ENCODE measurements at places on chromosomes 3 and 15. TPM values are rescaled to one million over a fixed set of nuclear protein-coding genes. Genes with fewer than 3 reads are reported as not detected.
A peak's percentile ranks its signal among the peaks of the same experiment; 100 is the strongest.

GRCh38 chr15:80864666-80865065 lies 85.5 kb downstream of the CEMIP start:
- DNase-seq = no peak
- H3K27me3 ChIP-seq = no peaks in the 10 kb centered on the region
- no peaks in the 10 kb centered on the region for H3K36me3 ChIP-seq
- H3K27ac ChIP-seq = no peak overlapping the region

GRCh38 chr3:96449346-96449745 lies 365.0 kb upstream of the EPHA6 start:
- H3K4me1 ChIP-seq = peaks cover 7% of the 10 kb centered on the region
- no peaks in the 10 kb centered on the region for H3K27me3 ChIP-seq
- peak overlapping the region; percentile 54 for H3K27ac ChIP-seq
- no peak for DNase-seq
- no peak overlapping the region for H3K4me3 ChIP-seq

DNA sequence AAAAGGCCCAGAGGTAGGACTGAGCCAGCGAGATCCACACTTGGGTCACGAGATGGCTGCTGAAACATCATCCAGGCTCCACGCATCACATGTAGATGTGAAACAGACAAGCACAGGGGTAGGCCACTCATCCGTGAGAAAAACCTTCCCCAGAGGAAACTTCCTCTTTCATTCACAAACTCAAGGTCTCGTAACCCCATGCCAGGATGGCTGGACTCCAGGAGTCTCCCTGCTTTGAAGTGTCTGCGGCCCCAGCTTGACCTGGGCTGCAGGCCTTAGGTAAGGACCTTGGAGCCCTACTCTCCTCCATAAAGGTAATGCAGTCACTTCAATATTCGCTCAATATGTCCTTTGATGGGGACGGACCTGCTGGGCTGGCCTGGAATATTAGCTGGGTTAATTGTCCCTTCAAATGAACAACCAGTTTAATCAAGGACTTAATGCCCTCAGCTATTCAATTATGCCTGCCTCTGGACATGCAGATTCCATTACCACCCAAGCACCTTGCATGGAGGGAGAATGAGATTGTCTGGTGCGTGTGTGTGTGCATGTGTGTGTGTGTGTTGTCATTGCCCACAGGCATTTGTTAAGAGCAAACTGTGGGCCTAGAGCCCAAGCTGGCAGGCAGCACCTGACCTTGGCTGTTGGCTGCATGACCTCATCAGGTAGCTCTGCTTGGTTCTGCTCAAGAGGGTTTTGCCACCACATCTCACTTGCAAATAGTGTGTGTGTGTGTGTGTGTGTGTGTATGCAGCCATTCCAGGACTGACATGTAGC lies 186.9 kb upstream of the TLE3 start:
- no peaks in the 10 kb centered on the region for H3K4me1 ChIP-seq
- H3K36me3 ChIP-seq = no peaks in the 10 kb centered on the region
- H3K27me3 ChIP-seq = peaks cover 2% of the 10 kb centered on the region
- DNase-seq = no peak

GRCh38 chr3:53056442-53056841 lies 10.6 kb upstream of the SFMBT1 start:
- no peaks in the 10 kb centered on the region for H3K36me3 ChIP-seq
- no peak overlapping the region for H3K4me3 ChIP-seq
- H3K27me3 ChIP-seq = no peaks in the 10 kb centered on the region
- H3K4me1 ChIP-seq = no peaks in the 10 kb centered on the region
- no peak overlapping the region for H3K27ac ChIP-seq

GRCh38 chr3:120057626-120058025 lies 36.6 kb downstream of the GSK3B start:
- DNase-seq = no peak
- no peaks in the 10 kb centered on the region for H3K36me3 ChIP-seq
- no peak overlapping the region for H3K27ac ChIP-seq
- H3K4me3 ChIP-seq = no peak overlapping the region

- H3K36me3 ChIP-seq = no peaks in the 10 kb centered on the region
- no peaks in the 10 kb centered on the region for H3K27me3 ChIP-seq
- no peak overlapping the region for H3K4me3 ChIP-seq
- H3K4me1 ChIP-seq = no peaks in the 10 kb centered on the region
- H3K27ac ChIP-seq = no peak overlapping the region
- no peak for DNase-seq
These were observed 116.6 kb downstream of the ST8SIA2 start for GRCh38 chr15:92510163-92510882.

- H3K4me1 ChIP-seq = no peaks in the 10 kb centered on the region
- DNase-seq = no peak
- no peaks in the 10 kb centered on the region for H3K36me3 ChIP-seq
- H3K4me3 ChIP-seq = no peak overlapping the region
- H3K27ac ChIP-seq = no peak overlapping the region
These were observed 521.2 kb downstream of the ZIC1 start for GRCh38 chr3:147930232-147930807.

DNA sequence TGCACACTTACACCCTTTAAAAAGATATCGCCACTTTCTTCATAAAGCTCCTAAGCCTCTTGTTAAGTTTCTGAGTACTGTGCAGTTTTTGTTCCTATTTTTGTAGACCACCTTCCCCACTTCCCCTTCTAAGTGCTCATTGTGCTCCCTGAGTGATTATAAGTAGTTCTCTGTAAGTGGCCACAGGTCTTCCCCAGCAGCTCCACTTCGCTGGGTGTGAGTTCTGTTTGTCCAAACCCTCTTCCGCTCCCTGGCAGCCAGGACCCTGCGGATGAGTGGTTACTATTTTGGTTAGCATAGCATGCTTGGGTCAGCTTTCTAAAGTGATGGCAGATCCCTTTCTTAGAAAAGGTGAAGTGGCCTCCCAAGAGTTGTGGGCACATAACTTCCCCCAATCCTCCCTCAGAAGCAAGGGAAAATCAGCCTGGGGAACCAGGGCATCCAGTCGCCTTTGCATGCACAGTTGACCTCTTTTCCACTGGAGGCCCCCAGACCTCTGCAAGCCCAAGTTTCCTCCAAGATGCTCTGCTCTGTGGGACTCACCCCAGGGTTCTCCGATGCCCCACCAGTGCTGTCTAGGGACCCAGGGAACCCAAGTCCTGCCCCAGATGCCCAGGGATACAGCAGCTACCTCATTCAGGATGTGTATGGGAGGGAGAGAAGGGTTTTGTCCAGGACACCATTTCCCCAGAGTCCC lies 69.6 kb downstream of the ATP10A start:
- no peak overlapping the region for H3K27ac ChIP-seq
- H3K36me3 ChIP-seq = no peaks in the 10 kb centered on the region
- no peak overlapping the region for H3K4me3 ChIP-seq
- no peak for DNase-seq
- H3K27me3 ChIP-seq = no peaks in the 10 kb centered on the region
- no peaks in the 10 kb centered on the region for H3K4me1 ChIP-seq

GRCh38 chr3:196517919-196518318 lies 2.8 kb upstream of the SMCO1 start:
- H3K27me3 ChIP-seq = no peaks in the 10 kb centered on the region
- H3K4me3 ChIP-seq = no peak overlapping the region
- no peaks in the 10 kb centered on the region for H3K4me1 ChIP-seq
- no peaks in the 10 kb centered on the region for H3K36me3 ChIP-seq

DNA sequence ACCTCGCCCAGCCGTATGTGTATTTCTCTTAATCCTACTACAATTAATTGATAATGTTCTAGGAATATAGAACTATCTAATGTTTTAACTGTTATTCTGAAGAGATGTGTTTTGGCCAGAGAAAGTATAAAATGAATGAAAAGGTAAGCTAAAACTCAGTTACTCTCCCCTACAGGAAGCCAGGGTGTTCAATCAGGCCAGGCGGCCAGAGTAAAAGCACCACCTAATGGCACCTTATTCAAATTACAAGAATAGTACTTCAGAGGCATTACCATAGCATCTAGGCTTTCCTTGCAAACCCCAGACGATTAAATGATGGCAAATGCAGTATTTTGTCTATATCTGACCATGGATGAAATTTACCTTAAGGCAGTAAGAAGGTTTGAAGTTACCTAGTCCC lies 10.4 kb downstream of the SLC12A8 start:
- H3K36me3 ChIP-seq = no peaks in the 10 kb centered on the region
- H3K4me1 ChIP-seq = no peaks in the 10 kb centered on the region
- no peak for DNase-seq
- H3K27ac ChIP-seq = no peak overlapping the region
- no peaks in the 10 kb centered on the region for H3K27me3 ChIP-seq

DNA sequence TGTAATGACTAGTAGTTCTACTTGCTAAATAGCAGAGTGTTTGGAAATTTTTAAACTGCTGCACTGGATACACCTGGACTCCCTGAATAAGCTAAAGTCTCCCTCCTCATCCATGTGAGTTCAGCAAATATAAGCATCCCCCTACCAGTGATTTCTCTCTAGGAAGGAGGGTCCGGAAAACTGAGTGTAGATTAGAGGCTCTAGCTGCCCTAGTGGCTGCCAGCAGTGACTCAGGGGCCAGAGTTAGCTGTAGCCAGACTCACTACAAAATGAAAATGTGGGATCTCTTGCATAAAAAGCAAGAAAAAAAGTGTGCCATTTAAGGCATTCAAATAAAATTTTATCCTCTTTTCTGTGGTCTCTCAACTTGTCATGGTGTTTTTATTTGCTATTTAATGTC lies 485.0 kb upstream of the ATP11B start:
- no peaks in the 10 kb centered on the region for H3K27me3 ChIP-seq
- H3K4me1 ChIP-seq = peaks cover 2% of the 10 kb centered on the region
- H3K4me3 ChIP-seq = no peak overlapping the region
- DNase-seq = no peak
- H3K36me3 ChIP-seq = no peaks in the 10 kb centered on the region

- H3K27me3 ChIP-seq = peaks cover 95% of the 10 kb centered on the region
- no peak for DNase-seq
- H3K36me3 ChIP-seq = no peaks in the 10 kb centered on the region
- H3K4me3 ChIP-seq = no peak overlapping the region
- H3K4me1 ChIP-seq = peaks cover 5% of the 10 kb centered on the region
These were observed 27.8 kb upstream of the POLG start for GRCh38 chr15:89362203-89363101.

- no peak overlapping the region for H3K4me3 ChIP-seq
- no peaks in the 10 kb centered on the region for H3K36me3 ChIP-seq
- no peak overlapping the region for H3K27ac ChIP-seq
- no peaks in the 10 kb centered on the region for H3K4me1 ChIP-seq
These were observed 146.2 kb upstream of the TLE3 start for GRCh38 chr15:70243686-70244540.

DNA sequence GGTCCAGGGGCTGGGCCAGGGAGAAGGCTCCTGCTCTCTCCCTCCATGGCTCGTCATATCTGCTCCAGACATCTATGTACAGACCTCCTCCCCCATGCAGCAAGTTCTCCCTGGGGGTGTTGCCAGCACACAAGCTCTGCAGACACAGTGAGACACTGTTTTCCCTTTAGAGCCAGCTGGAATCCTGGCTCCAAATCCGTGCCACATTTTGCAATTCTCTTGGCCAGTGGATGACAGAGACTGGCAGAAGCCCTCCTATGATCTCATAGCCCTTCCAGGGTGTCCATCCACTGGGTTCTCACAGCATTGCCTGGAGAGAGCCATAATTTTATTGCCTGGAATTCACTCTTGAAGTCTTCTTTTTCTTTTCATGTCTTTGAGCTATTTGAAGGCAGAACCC lies 203.9 kb downstream of the TLE3 start:
- no peak overlapping the region for H3K4me3 ChIP-seq
- H3K4me1 ChIP-seq = no peaks in the 10 kb centered on the region
- DNase-seq = no peak
- H3K36me3 ChIP-seq = no peaks in the 10 kb centered on the region
- H3K27me3 ChIP-seq = peaks cover 22% of the 10 kb centered on the region
- H3K27ac ChIP-seq = no peak overlapping the region

- H3K27me3 ChIP-seq = no peaks in the 10 kb centered on the region
- no peaks in the 10 kb centered on the region for H3K4me1 ChIP-seq
- DNase-seq = no peak
These were observed 31.8 kb upstream of the PSMD6 start for GRCh38 chr3:64055076-64055475.

GRCh38 chr15:27490867-27491595 lies 520.0 kb downstream of the GABRG3 start:
- DNase-seq = no peak
- H3K27me3 ChIP-seq = no peaks in the 10 kb centered on the region
- H3K4me1 ChIP-seq = no peaks in the 10 kb centered on the region
- no peak overlapping the region for H3K27ac ChIP-seq
- H3K4me3 ChIP-seq = no peak overlapping the region
- H3K36me3 ChIP-seq = no peaks in the 10 kb centered on the region

DNA sequence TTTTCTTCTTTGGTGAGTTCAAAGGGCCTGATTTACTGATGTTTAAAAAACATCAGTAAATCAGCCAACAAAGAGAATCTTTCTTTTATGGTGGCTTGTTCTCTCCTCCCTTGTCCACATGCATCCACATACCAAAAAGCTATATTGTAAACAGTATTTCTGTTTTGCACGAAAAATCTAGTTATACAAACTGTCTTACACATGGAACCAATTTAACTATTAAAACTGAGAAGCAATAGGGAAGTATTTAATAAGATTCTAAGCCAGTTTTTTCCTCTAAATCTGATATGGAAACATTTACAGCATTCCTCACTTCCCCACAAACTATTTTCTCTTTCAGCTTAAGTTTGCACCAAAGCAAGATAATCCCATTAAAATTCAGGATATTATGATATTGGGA lies 110.8 kb upstream of the ICE2 start:
- peaks cover 42% of the 10 kb centered on the region for H3K27me3 ChIP-seq
- no peak for DNase-seq
- no peak overlapping the region for H3K4me3 ChIP-seq

Gene GPR171
- polyA plus RNA-seq = 2.5 TPM

Gene EOMES
- 1.2 TPM for polyA plus RNA-seq

Gene COL7A1
- 121 TPM for polyA plus RNA-seq

Gene GNAT1
- polyA plus RNA-seq = not detected

Gene SH2D7
- polyA plus RNA-seq = 2.6 TPM

Gene CP
- polyA plus RNA-seq = 0.57 TPM

Gene TMIE
- polyA plus RNA-seq = 0.78 TPM

Gene SOX14
- polyA plus RNA-seq = not detected

Gene CSPG4
- 6.9 TPM for polyA plus RNA-seq

Gene KLHL6
- polyA plus RNA-seq = 2.5 TPM

Gene SLC28A2
- 16.8 TPM for polyA plus RNA-seq

Gene DUOXA2
- not detected for polyA plus RNA-seq
